ENCODE measurements at places on chromosomes 5 and 9.

DNA sequence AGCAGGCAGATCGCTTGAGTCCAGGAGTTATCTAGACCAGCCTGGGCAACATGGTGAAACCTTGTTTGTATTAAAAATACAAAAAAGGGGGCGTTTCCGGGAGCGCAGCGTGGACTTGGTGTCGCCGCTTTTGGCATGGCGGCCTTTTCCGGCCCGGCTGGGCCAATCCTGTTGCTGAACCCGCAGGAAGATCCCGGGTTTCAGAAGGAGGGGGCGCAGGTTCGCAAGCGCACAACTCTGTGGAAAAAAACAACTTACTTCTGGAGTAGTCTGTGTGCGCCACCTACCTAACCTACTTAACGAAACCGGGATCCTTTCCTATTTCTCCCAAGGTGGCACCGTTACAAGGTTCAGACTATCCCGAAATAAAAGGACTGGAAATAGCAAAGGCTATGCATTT lies 198.6 kb downstream of the MSX2 start:
- DNase-seq, result no peak

GRCh38 chr9:16601991-16602390 lies 268.5 kb downstream of the BNC2 start:
- DNase-seq, result no peak

- no peak for DNase-seq
These were observed 186.0 kb downstream of the CEMIP2 start for GRCh38 chr9:71582347-71582746.

- no peak for DNase-seq
These were observed 203.5 kb downstream of the DMRTA1 start for GRCh38 chr9:22650145-22650544.

GRCh38 chr5:43429706-43430105 lies 17.5 kb upstream of the CCL28 start:
- DNase-seq, result no peak

DNA sequence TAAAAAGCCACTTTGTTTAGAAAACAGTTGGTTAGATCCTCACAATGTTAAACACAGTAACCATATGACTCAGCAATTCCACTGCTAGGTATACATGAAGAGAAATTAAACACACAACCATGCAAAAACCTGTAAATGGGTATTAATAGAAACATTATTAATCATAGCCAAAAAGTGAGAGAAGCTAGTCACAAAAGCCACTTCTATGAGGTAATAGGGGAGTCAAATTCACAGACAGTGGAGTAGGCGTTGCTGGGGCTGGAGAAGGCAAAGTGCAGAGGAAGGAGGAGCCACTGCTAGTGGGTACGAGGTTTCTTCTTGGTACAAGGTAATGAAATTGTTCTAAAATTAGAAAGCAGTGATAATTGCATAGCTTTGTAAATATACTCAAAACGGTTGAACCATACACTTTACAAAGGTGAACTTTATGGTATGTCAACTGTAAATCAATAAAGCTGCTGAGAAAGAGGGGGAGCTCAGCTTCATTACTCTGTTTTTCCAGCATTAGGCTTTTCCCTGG lies 364.4 kb downstream of the GADD45G start:
- DNase-seq, result no peak

All from stimulated activated CD8-positive, alpha-beta memory T cell treated with anti-CD3 and anti-CD28 coated beads, Interleukin-7, amount 100 ng/mL, for 1 hour (primary cell).